ENCODE measurements at places on chromosomes 12 and 14.

GRCh38 chr12:22477894-22478287 lies 66.5 kb downstream of the C2CD5 start:
- DNase-seq = no peak

DNA sequence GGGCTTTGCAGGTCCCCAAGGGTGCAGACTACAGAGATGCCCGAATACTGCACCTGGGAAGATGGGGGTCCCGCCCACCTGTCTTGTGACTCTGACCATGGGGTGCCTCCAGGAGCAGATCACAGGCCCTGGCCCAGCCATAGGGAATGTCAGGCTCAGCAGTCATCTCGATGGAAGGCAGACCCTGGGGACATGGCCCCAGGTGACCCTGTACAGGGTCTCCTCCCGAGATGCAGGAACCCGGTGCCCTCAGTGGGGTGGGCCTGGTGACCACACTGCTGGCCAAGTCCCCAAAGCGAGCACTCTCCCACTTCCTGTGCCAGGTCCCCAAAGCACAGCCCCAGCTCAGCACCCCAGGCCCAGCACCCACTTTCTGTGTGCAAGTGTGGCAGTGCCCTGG lies 903.7 kb upstream of the USP15 start:
- no peak for DNase-seq

GRCh38 chr12:47547077-47547476 lies 158.8 kb downstream of the RPAP3 start:
- no peak for DNase-seq

DNA sequence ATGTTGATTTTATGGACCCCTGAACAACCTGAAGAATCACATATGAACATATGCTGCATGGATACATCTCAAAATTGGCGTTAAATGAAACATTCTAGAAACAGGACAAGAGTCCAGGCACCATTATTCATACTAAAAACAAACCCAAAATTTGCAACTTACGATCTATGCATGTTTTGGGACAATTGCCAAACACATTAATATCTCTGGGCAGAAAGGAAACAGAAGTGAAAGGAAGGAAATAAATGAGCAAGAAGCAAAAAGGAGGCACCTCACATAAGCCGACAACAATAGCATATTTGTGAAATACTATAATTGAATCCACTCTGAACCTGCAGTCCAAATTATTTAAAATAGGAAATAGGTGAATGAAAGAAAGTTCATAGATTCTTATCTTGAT lies 1505.3 kb downstream of the AACS start:
- no peak for DNase-seq

DNA sequence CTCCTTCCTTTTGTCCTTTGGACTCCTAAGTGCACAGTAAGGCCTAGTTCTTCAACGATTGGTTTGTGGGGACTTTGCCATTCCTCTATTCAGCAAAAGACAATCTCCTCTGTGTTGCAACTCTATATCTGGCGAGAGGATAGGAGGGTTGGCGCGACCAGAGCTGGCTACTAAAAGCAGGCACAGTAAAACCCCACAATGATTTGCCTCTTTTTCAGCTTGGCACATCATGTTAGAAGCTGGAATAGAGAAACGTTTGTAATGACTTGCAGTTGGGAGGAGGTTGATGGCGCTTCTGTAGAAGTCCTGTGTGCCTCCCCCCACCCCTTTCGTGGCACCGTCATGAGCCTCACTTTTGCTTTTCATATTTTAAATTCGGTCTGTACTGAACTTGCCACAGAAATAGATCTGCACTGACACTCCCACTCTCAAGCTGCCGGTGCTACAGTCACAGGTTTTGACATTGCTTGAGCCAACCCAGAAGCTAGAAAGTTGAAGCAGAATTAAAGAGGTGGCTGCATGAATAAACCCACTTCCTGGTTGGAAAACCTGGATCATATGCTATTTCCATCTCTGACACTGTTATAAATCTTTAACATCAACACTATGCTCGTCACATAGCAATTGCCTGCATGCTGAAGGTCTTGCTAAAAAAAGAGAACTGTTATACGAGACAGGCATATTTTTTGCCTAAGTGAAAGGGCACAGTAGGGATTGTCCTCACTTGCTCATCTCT lies 315.3 kb upstream of the PRICKLE1 start:
- DNase-seq = no peak

Measured in nephron progenitor cell (in vitro differentiated cells).